ENCODE measurements at places on chromosomes 4 and X. TPM values are rescaled to one million over a fixed set of nuclear protein-coding genes. Genes with fewer than 3 reads are reported as not detected.

GRCh38 chrX:21606002-21606401, 52.1 kb downstream of the KLHL34 start:
- no peak for DNase-seq

DNA sequence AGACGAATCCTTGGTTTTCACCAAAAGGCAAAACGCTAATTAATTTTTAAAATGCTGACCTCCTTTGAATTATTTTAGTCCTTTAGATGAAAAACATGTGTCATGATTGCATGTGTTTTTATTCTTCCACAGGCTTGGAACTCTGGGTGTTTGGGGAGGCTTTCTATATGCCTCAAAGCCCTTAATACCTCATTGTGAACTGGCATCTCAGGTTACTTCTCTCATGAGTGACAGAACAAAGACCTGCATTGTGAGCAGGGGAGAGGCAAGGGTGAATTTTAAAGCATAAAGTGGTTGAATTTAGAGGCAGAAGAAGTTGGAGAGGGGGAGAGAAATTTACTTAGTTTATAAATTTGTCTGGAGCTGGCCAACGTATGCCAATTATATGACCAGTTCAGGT, 119.5 kb downstream of the ARSF start:
- no peak for DNase-seq

GRCh38 chr4:5037553-5038551, 13.4 kb upstream of the STK32B start:
- peak; percentile 94 for DNase-seq

The MAGEA12 gene
- not detected for total RNA-seq

DNA sequence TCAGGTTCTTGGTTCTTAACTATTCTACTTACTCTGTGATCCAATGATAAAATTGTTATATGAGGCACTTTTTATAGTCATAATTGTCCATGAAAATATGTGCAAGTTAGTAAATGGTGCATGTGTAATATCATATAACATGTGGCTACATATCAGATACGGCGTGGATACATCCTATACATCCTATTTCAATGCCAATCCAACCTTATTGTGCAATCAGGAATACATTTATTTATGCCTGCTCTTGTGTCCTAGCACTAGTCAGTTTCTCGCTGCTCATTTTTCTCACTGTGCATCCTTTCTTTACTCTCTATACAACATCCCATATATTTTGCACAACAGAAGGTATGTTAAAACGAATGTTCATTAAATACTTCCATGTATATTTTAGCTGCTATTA, 1141.1 kb downstream of the FAT4 start:
- DNase-seq, result no peak

DNA sequence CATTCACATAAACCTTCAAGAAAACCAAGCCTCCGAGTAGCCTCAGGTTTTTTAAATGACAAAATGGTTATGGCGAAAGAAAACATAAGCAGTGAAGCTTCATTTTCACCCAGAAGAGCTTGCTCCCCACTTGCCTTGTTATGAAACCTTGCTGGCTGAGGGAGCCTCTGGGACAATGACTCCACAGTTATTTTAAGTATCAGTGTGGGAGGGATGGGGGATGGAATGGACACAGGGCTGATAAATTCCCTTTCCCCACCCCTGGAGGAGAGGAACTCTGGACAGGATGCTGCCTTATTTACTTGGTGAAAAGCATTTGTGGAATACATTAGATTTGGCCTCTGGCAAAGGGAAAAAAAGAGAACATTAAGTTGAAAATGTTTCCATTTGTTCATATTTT, 220.7 kb upstream of the CNKSR2 start:
- DNase-seq, result no peak

The CWH43 gene
- not detected for total RNA-seq

GRCh38 chr4:139202991-139203390, 26.0 kb upstream of the ELF2 start:
- no peak for DNase-seq

GRCh38 chrX:44568196-44568595, 25.5 kb upstream of the FUNDC1 start:
- DNase-seq, result no peak

GRCh38 chr4:113347245-113347644, 297.8 kb downstream of the ANK2 start:
- DNase-seq, result no peak

The ODAM gene
- total RNA-seq, result not detected

The SMIM31 gene
- not detected for total RNA-seq

DNA sequence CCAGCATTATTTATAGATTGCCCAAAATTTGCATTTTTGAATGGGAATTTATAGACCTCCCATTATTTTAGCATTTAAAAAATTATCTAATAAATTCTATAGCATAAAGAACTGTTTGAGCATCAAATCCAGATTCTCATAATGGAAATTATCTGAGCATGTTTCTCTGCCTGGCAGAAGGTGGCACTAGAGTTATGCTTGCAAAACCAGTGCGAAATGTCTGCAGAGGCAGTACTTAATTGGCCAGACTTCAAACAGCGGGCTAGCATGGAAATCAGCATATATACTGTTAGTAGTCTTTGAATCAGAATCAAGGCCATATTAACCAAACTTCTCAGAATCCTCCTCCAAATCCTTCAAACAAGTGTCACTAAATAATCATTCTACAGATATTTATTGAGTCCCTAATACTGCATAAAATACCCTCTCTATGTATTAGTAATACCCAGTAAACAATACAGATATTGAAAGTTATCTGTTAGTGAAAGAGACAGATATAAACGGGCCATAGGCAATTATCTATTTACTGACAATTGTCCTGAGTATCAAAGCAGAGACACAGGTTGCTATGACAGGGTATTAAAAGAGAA, 78.7 kb upstream of the DCLK2 start:
- peak; percentile 75 for DNase-seq

The UGT2B15 gene
- total RNA-seq, result not detected
